ENCODE measurements at places on chromosomes 4 and X.
A peak's percentile ranks its signal among the peaks of the same experiment; 100 is the strongest.

DNA sequence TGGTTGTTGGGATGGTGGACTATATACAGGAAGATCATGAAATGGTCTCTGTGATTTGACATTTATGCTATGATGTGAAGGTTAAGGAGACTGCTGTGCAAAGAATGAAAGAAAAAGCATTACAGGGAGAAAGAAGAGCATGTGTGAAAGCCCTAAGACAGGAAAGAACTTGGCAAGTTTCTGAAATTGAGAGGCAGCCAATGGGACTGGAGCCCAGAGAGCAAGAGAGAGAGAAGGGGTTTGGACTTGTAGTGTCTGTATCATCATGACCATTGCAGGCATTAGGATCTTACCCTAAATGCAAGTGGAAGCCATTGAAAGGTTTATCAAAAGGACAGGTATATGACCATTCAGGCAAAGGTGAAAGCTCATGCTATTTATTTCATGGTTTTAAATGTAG is 147.1 kb downstream of the NAA11 start:
- no peak for DNase-seq

GRCh38 chr4:185005219-185005819 is 13.0 kb upstream of the HELT start:
- peak; percentile 74 for DNase-seq

- DNase-seq, result no peak
Measured at GRCh38 chr4:3070709-3071500, 3.4 kb downstream of the HTT-AS start.

DNA sequence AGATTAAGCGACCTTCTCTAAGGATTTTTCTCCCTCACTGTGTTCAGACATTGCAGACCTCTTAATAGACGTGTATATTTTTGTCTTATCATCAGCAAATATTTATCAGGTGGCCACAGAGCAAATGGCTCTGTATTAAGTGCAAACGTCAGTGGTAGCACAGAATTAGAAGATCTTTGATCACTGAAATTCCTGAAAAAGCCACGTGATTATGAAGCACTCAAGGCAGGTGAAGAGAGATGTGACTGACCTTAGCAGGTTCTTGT is 105.9 kb upstream of the TBC1D9 start:
- no peak for DNase-seq

GRCh38 chr4:17557880-17558279 is 19.1 kb upstream of the LAP3 start:
- no peak for DNase-seq

GRCh38 chr4:40333921-40334352 is 1.2 kb upstream of the CHRNA9 start:
- peak; percentile 94 for DNase-seq

- DNase-seq, result no peak
Measured at GRCh38 chr4:5144384-5144783, 93.1 kb downstream of the STK32B start.

All from RWPE1 (cell line).